Fibroblast of villous mesenchyme (primary cell): ENCODE measurements at places on chromosomes 4 and X. TPM values are rescaled to one million over a fixed set of nuclear protein-coding genes. Genes with fewer than 3 reads are reported as not detected.
A peak's percentile ranks its signal among the peaks of the same experiment; 100 is the strongest.

Gene ATP8A1
- total RNA-seq = 0.86 and 0.97 TPM in 2 replicates

Gene F8A3
- 2.3 and 2.6 TPM in 2 replicates for total RNA-seq

Gene DDIT4L
- total RNA-seq = 3.0 and 3.5 TPM in 2 replicates

DNA sequence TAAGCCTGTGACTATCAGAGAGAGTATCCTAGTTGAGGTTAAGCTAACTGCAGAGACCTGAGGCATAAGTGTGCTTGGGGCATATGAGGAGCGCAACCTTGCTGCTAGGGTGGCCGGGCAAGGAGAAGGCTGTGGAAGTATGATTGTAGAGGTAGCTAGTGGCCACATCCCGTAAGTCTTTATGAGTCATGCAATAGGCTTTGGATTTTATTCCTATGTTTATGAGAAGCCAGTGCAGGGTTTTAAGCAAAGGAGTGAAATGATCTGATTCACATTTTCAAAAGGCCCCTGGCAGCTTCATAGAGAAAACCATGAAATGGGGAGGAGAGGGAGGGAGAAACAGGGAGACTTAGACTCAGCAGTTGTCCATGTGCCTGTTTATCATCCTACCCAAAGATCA, 92.1 kb upstream of the WDFY3 start:
- DNase-seq = peak; percentile 37

- DNase-seq = peak; percentile 11
Measured at GRCh38 chrX:131288738-131289511, at the start of gene IGSF1. Gene IGSF1, minus strand, starts transcription at chrX:131289306. Its CDS starts 2,632 bp downstream, at chrX:131286674.

- DNase-seq = no peak
Measured at GRCh38 chrX:53263597-53264094, 17.7 kb downstream of the IQSEC2 start.

DNA sequence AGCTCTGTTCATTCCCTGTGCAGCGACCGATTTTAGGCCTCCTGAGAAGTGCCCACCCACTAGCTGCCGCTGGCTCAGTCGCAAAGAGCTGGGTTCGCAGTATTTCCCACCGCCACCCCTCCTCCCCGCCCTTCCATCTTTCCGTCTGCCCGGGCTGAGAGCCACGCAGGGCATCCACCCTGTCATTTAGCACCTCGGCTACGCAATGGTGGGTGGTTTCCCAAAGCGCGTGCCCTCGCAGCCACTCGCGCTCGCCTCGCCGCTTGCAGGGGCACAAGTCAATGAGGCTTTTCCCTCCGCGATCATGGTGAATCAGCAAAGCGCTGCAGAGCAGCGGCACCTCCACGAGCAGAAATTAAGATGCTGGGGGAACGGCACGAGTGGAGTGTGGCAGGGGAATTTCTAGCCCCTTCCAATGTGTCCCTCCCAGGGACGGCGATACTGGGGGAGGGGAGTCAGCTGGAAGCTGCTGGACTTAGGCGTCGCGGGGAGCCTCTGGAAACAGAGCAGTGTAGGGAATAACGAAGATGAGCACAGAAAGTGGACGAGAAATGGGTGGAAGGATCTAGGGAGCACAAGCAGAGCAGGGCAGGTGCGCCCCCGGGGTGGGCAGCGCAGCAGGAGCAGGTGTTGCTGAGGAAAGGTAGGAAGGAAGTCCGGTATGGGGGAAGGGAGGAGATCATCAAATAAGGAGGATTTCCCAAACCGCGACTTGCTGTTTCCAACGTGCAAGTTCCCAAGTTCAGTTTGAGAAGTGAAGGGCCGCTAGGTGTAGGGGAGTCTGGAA, 2.4 kb upstream of the PTCHD1 start:
- DNase-seq = no peak
